ENCODE measurements at places on chromosomes 16 and 17.
A peak's percentile ranks its signal among the peaks of the same experiment; 100 is the strongest.

DNA sequence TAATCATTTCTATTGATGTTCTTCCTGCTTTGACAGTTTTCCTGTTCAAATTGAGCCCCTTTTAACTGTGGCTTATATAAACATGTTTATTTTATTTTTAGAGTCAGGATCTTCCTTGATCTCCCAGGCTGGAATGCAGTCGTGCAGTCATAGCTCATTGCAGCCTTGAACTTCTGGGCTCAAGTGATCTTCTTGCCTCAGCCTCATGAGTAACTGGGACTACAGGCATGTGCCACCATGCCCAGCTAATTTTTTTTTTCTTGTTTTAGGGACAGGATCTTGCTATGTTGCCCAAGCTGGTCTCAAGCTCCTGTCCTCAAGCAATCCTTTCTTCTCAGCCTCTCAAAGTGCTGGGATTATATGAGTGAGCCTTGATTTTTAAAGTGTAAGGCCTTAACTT, 14.7 kb downstream of the PHKB start:
- DNase-seq = no peak

DNA sequence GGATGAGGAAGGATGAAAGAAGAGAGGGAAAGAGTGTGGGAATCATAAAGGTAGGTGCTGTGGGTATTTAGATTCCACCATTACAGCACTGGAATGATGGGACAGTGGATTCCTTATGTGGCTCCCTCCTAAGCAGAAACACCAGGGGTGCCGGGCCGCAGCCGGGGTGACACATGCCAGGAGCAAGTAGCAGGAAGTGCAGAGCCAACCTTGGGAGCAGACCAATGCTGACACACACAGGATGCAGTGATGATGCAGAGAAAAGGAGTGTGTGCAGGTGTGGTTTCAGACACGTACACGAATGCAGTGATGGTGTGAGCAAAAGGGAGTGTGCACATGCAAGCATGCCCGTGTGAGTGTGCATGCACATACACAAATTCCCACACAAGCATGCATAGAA, 338.0 kb downstream of the SLC39A11 start:
- DNase-seq = no peak

DNA sequence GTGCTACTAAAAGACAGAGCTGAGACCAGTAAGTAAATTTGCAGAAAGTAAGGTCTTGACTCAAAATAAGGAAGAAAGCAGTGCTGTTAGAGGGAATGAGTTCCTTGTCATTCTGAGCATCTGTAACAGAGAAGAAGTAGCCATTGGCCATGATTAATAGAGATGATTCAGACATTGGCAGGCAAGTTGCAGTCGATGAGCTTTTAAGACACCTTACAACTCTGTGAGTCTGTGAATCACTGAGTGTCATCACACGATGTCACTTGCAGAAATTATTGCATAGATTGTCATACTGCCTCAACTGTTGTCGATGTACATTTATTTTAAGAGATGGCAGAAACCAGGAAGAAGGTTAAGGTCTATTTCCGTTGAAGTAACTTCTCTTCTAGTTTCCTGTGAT, 201.1 kb upstream of the CDH13 start:
- DNase-seq = no peak

- DNase-seq = no peak
Observed at GRCh38 chr17:29155227-29155965, 24.8 kb downstream of the MYO18A start.

- no peak for DNase-seq
Observed at GRCh38 chr17:4657678-4658077, 16.2 kb upstream of the ALOX15 start.

GRCh38 chr17:17871913-17872312, 35.1 kb upstream of the SREBF1 start:
- no peak for DNase-seq

GRCh38 chr17:40926341-40926740, 11.1 kb downstream of the KRT23 start:
- DNase-seq = no peak

- no peak for DNase-seq
Observed at GRCh38 chr17:29616300-29617048, 6.2 kb downstream of the CORO6 start.

- DNase-seq = no peak
Observed at GRCh38 chr17:16027708-16028584, 28.3 kb downstream of the TTC19 start.

DNA sequence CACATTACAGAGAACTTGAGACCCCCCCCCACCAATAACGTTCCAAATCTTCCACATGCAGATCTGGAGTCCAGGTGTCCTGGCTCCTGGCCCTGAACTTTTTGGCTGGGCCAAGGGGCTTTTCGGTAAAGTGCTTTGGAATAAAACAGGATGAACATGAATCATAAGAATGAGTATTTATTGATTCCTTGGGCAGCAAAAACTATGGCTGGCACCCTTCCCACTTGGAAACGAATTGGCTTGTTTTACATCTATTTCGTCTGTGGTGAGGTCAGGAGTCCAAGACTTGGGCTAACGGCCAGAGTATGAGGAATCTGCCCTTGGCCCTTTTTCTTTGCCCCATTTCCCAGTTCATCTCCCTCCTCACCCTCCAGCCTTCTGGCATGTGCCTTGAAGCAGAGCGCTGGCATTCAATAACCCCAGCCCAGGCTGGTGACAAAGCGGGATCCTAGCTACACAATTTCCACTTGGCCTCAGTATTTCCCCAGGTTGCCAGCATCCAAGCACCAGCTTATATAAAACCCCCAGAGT, 4.1 kb upstream of the UBTF start:
- DNase-seq = peak; percentile 62

DNA sequence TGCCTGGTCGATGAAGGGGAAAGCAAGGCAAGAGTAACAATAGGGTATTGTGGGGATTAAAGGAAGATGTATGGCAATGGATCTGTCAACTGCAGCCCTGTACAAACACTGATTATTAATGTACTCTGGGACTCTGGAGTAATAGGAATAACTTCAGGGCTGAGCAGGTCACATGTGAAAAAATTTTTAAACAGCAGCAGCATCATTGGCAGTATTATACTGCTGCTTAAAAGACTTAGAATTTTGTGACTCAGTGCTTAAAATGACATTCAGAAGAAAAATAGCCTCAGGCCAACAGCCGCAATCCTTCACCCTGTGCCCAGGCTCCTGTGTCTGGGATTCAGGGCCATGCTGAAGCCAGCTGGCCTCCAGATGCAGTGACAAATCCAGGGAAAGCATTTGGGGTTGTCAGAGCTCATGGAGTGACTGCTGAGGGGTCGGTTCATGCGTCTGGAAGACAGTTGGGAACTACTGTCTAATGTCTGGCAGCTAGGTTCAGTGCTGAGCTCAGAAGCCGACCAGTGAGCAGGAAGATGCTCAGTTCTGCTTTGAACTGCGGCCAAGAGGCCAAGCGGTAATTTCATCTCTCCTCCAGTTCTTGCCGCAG, 22.2 kb downstream of the TEX2 start:
- peak; percentile 76 for DNase-seq

GRCh38 chr16:2053211-2053610, 5.4 kb downstream of the TSC2 start:
- no peak for DNase-seq

DNA sequence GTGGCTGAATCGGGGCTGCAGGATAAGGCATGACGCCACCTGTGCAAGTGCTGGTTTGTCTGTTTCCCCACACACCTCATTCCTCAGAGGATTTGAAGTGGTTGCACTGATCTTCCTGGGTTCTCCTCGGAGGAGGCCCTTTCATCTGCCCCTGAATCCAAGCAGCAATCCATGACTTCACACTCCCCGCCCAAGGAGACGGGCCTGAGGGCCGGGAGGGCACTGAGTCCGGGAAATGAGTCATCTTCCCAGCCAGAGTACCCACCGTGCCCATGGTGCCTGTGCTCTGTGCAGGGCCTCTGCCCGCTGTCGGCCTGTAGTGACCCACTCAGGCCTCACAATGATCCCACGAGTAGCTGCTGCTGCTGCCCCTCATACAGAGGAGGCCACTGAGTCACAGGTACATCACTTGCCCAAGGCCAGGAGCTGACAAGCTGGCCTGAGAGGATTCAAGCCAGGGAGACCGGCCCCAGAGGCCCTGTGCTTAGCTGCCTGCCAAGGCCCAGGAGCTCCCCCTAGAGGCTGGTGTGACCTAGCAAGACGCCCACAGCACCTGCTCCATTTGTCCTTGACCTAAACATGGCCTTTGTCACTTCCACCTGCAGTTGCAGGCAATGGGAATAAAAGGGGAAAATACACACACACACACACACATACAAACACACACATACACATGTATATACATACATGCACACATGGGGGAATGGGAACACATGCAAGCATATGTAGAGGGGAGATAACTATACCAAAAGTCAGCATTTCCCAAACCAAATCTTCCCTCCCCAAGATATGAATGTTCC, 240.0 kb downstream of the C16orf95 start:
- DNase-seq = peak; percentile 56

- DNase-seq = no peak
Observed at GRCh38 chr17:81008140-81008539, 16.5 kb downstream of the CHMP6 start.

GRCh38 chr16:57403965-57404817, at the start of gene CCL17:
Gene CCL17, plus strand, starts transcription at chr16:57404767. Its CDS starts 9,166 bp downstream, at chr16:57413933.
- DNase-seq = no peak

DNA sequence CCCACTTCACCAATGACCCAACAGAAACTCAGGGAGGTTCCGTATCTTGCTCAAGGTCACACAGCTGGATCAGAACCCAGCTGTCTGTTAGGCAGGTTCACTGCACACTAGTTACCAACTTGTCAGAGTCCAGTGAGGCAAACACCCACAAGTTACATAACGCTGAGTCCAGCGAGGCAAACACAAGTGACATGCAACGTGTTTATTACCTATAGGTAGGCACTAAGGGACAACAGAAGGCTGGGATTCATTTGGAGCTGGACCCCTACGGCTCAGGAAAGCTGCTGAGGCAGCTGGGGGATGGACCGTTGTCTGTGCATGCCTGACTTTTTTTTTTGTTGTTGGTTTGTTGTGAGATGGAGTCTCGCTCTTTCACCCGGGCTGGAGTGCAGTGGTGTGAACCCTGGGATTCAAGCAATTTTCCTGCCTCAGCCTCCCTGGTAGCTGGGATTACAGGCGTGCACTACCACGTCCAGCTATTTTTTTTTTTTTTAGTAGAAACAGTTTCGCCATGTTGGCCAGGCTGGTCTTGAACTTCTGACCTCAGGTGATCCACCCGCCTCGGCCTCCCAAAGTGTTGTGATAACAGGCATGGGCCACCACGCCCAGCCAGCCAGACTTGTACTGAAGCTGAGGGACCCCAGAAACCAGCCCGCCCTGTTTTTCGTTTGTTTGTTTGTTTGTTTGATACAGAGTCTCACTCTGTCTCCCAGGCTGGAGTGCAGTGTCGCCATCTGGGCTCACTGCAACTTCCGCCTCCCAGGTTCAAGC, 1.9 kb upstream of the RSAD1 start:
- no peak for DNase-seq

- DNase-seq = no peak
Observed at GRCh38 chr17:38460716-38461630, 32.7 kb downstream of the ARHGAP23 start.

DNA sequence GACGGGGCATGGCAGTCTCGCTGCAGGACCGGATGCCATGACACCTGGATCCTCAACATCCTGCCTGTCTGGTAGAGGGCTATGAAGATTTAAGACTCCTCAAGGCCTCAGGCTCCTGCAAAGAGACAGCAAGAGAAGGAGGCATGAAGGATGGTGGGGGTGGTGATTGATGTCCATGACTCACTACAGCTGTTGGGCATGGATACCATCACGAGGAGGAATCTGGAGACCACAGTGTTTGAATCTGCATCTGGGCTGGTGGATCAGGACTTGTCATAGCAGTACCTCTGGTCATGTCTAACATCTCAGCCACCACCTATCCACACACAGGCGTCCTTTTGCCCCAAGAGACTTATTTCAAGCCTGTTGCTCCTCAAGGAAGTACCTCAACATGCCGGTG, 50.2 kb upstream of the WSCD1 start:
- DNase-seq = no peak

DNA sequence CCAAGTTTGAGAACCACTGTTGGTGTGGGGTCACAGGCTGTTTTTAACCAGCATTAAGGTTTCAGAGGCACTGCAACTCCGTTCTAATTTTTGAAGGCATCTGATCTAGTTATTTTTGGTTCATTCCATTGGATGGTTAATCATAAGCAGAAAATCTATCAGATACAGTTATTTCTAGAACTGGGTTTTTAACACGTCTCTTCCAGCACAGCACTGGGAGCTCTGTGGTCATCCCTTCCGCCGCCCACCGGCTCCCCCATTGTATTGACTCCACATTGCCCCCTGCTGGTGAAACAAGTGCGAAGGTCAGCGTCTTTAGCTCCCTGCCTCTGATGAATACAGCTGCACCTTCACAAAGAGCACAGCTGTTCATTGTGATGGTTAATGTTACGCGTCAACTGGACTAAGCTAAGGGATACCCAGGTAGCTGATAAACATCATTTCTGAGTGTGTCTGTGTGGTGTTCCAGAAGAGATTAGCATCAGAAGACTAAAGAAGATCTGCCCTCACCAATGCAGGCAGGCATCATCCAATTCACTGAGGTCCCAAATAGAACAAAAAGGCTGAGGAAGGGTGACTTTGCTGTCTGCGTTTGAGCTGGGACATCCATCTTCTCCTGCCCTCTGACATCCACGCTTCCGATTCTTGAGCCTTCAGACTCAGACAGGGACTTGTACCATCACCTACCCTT, 8.5 kb downstream of the CCL18 start:
- no peak for DNase-seq

Data from femur (tissue), 1 donor.